ENCODE measurements at places on chromosomes 1 and 21. TPM values are rescaled to one million over a fixed set of nuclear protein-coding genes. Genes with fewer than 3 reads are reported as not detected.

DNA sequence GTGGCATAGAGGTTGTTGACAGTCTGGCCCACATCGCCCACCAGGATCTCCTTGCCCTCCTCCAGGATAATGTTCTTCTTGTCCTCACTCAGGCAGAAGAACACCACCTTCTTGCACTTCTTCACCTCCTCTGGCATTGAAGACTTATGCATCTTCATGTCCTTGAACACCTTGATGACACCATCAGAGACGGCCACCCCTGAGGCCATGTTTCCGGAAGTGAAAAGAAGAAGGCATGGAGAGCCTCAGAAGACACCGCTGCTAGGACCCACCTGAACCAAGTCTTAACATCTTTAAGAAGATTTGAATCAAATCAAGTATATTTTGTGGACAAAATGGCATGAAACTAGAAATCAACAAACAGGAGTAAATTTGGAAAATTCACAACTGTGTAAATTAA, 56.2 kb downstream of the C1orf185 start:
- no peak for DNase-seq

GRCh38 chr1:3663999-3664699, 11.8 kb downstream of the TP73 start:
- no peak for DNase-seq

- no peak for DNase-seq
Measured at GRCh38 chr21:37827913-37828312, 88.3 kb downstream of the KCNJ6 start.

- no peak for DNase-seq
Measured at GRCh38 chr1:46114925-46115603, 17.4 kb downstream of the PIK3R3 start.

- no peak for DNase-seq
Measured at GRCh38 chr21:36053715-36054062, 6.6 kb downstream of the SETD4 start.

DNA sequence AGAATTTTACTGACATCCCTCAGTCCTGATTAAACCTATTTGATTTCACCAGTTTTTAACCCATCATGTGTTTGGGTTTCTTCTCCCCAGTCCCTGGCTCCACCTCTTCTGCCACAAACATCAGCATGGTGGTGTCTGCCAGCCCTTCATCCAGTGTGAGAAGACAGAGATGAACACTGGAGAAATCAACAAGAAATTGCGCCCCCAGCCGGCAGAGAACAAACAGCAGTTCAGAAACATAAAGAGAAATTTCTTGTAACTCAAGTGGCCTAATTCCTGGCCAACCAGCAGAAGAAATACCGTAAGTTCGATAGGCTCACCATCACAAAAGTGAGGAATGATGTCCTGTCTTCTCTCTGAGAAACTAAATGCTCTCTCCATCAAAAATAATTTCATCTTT, 18.3 kb downstream of the S100A11 start:
- DNase-seq = peak; percentile 37

GRCh38 chr1:34396042-34396441, 219.3 kb downstream of the C1orf94 start:
- no peak for DNase-seq

DNA sequence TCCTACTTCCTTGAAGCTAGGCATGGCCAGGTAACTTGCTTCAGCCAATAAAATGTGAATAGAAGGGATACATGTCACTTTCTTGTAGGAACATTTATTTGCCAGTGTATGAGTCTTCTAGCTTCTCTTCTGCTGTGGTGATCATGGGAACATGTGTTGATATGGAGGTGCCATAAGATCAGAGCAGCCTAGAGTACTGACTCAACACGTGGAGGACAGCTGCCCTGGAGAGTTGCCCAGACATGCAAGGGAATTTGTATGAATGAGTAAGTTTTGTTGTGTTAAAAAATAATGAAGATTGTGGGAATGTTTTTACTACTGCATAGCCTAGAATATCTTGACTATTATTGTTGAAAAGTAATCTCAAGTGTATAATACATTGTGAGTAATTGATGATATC, 502.3 kb downstream of the NUF2 start:
- DNase-seq = no peak

GRCh38 chr1:112513112-112513870, 4.5 kb downstream of the WNT2B start:
- no peak for DNase-seq

DNA sequence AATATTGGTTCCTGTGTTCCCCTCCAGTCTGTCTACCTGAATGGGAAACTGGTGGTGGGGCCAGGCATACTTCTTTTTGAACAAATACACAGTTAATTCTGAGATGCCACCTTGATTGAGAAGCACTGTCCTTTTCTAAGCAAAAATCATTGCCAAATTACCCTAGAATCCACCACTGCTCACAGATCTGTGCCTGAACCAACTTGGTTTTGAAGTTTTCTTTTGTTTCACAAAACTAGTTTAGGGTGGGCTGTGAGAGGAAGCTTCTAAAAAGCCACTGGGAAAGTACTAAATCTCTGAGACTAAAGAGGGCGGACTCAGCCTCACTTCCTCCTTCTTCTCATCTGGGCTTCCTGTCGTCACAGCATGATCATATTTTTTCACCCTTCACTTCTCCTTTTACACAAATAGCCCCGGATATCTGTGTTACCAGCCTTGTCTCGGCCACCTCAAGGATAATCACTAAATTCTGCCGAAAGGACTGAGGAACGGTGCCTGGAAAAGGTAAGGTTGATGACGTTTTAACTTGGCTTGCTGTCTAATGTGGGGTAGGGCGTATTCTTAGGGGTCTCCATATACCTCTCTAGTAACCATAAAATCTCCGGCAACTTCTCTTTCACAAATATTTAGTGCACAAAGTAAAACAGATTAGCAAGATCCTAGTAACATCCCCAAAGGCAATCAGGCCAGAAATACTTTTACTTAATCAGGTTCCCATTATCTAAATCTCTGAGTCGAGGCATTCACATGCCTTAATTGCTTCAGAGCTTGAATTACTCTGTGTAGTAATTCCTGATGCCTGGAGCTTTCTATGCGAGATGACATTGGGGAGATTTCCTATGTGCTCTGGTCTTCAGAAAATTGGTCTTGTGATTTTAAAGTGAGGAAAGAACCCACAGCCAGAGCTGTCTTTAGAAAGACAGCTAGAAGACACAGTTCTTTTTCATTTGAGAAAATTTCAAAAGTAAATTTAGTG, at the start of gene CD53:
TSS of gene CD53 (plus strand) at position 404 of the 976 bp plus-strand sequence. CDS start 18,261 bp downstream, outside the sequence.
- no peak for DNase-seq

DNA sequence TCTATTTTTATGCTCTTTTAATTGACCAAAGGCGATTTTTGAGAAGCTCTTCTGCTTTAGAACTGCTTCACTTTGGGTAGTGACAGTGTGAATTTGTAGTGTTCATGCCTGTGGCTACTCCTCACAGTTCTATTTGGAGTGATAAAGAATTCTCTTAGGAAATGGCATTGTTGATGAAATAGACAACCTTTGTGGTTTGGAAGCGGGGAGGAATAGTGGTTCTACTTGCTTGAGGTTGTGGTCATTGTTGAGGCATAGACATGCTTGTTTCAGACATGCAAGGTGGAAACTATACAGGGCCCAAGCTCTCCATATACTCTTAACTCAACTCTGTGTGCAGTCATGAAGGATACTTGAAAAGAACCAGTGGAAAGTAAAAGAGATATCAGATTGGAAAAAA, 481.1 kb upstream of the NEGR1 start:
- DNase-seq = no peak

GRCh38 chr1:220151454-220151853, 57.5 kb downstream of the IARS2 start:
- DNase-seq = no peak

C1orf74 gene
- total RNA-seq = 5.7 TPM

S100A4 gene
- total RNA-seq = 55.8 TPM

TUT4 gene
- 37.4 TPM for total RNA-seq

SH3BP5L gene
- 63.5 TPM for total RNA-seq

All from PC-3 (cell line).